ENCODE measurements at places on chromosomes 4 and X.
A peak's percentile ranks its signal among the peaks of the same experiment; 100 is the strongest.

DNA sequence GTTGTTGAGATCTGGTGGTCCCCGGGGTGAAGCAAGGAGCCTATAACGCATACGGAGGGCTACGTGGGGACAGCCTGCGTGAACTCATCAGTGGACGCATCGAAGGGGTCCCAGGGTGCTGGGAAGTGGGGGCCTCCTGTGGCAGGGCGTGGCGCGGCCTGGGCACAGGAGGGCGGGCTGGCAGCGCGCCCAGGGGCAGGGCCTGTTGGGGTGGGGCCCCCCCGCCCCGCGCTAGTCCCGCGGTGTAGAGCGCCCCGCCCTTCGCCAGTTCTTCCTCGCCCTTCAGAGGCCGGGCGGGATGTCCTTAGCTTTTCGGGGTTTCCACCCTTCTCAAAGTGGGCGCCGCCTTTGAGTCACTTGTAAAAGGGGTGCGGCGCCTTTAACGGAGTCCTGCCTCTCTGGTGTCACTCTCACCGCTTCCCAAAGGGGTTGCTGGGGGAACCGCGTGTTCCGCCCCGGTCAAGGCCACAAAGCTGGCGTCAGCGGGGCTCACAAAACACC is 632 bp downstream of the PLP2 start:
- peak; percentile 61 for DNase-seq

DNA sequence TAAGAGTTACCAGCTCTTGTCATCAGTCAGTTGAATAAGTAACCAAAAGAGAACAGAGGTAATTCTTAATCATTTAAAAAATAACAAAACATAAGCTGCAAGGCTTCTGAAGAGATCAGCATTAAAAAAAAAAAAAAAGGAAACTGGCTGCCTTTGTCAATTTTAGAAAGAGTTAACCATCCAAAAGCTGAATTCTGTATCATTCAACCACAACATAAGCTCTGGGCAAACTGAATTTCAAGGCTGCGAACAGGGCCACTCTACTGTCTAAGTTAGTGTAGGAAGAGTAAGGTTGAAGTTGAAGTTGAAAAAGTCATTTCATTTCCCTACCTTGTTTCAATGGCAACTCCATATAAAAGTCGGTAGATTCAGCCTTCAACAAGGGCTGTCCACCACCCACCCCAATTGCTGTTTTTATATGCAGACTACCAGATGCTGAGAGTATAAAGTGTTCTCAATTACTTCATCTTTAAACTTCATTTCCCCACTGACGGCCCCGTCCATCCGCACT is 1.1 kb upstream of the LIN54 start:
- no peak for DNase-seq

DNA sequence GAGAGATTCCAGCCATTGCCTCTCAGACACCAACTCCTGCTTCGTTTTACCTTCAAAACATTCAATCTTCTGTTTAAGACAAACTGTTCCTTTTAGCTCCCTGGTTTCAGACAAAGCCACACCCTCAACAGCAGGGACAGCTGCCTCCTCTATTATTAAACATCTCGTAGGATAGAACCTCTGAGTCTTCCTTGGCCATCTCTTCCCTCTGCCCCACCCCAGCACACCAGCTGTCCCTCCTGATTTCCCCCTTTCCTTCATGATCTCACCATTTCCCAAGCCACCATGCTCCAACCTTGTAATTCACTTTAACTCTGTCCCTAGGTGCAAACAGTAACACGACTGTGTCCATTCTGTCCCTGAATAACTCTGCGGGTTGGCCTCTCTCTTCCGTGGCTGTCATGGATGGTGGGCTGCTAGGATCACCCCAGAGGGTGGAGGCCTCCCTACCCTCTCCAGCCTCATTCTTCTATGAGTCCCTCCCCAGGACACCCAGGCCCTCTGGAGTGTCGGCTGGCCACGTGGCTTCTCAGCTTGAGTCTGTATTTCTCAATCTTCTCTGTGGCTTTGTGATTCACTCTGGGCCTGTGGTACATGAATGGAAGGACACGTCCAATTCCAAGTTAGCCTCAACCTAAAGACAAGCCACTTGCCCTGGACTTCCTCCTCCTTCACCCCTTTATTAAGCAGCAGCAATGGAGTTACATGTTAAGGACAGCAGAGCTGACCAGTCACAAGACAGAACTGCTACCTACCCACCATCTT is 349.9 kb downstream of the FBXW7 start:
- DNase-seq, result no peak

DNA sequence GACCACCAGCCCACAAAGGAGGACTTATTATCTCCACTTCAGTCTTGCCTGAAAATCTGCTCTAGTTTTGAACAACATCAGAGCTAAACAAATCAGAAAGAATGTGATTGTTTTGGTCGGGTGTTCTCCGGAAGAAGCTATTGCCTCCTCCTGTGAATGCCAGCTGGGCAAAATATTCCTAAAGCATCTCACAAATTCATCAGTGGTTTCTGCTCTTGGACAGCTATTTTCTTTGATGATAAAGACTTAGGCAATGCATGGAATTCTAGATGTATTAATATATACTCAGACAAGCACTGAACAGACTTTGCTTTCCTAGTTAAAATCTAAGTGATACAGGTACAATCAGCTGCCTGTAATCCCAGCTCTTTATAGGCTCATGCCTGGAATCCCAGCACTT is 71.8 kb downstream of the ASMT start:
- DNase-seq, result no peak

- DNase-seq, result no peak
Measured at GRCh38 chr4:165635951-165636350, 237.1 kb upstream of the TLL1 start.

- DNase-seq, result no peak
Measured at GRCh38 chr4:106312377-106312776, 3.6 kb downstream of the TBCK start.

DNA sequence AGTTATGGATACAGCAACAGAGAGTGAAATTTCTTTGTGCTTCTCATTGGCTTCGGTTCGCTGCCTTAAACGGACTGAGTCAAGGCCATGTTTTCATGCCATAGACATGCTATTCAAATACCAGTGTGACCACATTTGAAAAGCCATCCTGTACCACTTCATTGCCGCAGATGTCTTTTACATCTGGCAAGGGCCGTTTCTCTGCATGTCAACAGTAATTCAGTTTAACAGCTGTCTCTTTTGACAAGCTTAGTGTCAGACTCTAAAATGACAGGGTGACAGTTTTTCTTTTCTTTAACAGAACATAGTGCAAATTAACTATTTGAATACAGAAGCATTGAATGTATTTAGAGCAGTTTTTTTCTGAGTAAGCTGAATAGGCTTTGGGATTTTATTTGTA is 362.2 kb upstream of the POU3F4 start:
- no peak for DNase-seq

DNA sequence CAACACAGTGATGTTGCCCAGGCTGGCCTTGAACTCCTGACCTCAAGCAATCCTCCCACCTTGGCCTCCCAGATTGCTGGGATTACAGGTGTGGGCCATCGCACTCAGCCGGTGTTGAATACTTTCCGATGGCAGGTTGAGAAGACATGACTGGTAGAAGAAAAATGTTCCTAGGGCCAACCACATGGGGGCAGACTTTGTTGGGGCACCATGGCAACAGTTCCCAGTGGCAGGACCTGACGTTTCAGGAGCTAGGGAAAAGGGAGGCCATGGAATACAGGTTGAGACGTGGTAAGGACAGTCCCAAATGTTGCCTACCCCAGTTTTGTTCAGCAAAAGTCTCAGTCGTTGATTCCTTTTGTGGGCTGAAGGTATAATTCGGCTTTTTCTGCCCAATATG is 134.6 kb downstream of the ASMT start:
- no peak for DNase-seq

DNA sequence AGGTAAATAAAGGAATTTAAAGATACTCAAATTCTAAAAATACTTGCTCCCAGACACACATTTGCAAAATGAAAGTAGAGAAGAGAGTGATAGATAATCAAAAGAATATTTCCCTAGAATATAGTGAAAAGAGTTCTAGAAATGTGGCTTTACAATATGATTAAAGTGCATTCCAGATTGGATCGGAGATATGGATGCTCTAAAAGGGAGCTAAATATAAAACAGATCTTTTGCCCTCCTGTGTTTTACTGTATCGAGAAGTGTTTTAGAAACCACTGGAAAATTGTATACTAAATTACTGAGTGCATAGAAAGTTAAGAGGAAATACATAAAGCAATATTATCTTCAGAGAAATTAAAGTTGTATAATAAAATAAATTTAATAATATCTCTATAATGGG is 1392.0 kb downstream of the TECRL start:
- DNase-seq, result no peak

DNA sequence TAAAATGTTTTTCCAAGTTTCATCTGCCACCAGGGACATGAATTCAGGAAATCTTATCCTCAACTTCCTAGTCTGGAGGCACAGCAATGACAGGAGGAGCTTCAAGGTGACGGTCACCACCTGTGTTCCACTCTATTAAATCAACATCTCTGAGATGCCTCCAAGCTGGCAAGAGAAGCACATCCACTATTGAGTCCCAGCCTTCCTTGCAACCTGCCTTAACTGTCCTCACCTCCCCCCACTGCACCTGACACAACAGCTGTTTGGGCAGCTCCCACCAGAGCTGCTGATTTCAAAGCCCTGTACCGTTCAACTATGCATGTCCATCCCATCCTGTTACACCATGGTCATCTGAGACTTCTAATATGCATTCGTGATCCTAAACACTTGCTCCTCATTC is 123.4 kb downstream of the COL25A1 start:
- DNase-seq, result no peak

- DNase-seq, result no peak
Measured at GRCh38 chr4:16442296-16442695, 216.0 kb upstream of the TAPT1 start.

GRCh38 chrX:17758382-17758781 is 21.1 kb downstream of the SCML1 start:
- no peak for DNase-seq

- DNase-seq, result peak; percentile 69
Measured at GRCh38 chrX:22105231-22105630, 73.1 kb downstream of the PHEX start.

DNA sequence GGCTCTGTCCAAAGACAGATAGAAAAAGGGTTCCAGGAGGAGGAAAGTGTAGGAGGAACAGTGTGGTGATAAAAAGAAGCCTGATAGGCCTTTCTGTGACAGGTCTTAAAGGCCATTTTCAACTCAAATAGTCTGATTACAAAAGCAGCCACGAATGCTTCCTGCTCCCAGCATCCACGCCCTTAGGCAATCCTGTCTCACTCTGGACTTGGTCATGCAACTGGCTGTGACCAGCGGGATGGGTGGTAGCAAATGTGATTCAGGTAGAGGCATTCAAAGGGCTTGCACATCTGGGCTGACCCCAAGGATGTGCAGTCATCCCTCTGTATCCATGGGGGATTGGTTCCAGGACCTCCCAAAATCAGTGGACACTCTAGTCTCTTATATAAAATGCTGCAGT is 14.4 kb upstream of the SEPSECS start:
- DNase-seq, result no peak

- DNase-seq, result no peak
Measured at GRCh38 chr4:88130544-88131305, 27.7 kb downstream of the ABCG2 start.

- no peak for DNase-seq
Measured at GRCh38 chr4:71520850-71521249, 182.0 kb downstream of the SLC4A4 start.

GRCh38 chrX:72169008-72169728 is 12.4 kb upstream of the PIN4 start:
- DNase-seq, result no peak

- DNase-seq, result no peak
Measured at GRCh38 chr4:183106839-183107238, 7.8 kb downstream of the WWC2 start.

DNA sequence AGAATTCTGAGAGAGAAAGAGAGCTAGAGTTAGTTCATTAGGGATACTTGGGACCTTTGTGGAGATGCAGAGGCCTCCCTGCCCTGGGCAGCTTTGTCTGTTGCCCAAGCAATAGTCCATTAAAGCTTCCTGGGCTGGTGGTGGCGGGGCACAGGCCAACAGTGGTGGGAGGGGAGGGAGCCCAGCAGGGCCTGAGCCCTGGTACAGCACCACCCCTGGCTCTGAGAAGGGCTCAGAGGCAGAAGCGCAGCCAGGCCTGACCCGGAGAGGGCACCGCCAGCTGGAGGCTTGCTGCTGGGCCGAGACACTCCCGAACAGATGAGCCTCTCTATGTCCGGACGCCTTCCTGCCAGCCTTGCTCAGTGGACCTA is 65.3 kb downstream of the EFNB1 start:
- no peak for DNase-seq

- DNase-seq, result no peak
Measured at GRCh38 chr4:67765928-67766327, 11.7 kb upstream of the GNRHR start.

- no peak for DNase-seq
Measured at GRCh38 chrX:133056341-133056740, 40.6 kb downstream of the USP26 start.

DNA sequence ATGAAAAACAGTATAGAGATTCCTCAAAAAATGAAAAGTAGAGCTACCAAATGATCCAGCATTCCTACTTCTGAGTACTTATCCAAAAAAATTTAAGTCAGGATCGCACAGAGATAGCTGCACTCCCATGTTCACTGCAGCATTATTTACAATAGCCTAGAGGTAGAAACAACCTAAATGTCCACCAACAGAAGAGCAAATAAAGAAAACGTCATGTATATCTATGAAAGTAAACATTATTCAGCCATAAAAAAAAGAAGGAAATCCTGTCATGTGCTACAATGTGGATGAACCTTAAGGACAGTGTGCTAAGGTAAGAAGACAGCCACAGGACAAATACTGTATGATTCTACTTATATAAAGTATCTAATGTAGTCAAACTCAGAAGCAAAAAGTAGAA is 12.4 kb downstream of the THOC2 start:
- DNase-seq, result no peak

GRCh38 chrX:45591650-45592049 is 391.0 kb upstream of the DIPK2B start:
- no peak for DNase-seq

- DNase-seq, result no peak
Measured at GRCh38 chr4:27568236-27568951, 707.8 kb downstream of the STIM2 start.

DNA sequence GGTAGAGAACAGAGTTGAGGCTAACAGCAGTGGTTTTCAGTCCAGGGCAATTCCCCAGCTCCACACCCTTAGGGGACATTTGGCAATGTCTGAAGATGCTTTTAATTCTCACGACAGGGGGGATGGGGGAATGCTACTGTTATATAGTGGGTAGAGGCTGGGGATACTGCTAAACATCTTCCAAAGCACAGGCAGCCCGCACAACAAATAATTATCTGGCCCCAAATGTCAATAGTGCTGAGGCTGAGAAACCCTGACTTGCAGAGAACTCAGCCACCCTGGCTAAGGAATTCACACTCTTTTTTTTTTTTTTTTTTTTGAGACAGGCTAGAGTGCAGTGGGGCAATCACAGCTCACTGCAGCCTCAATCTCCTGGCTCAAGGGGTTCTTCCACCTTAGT is 60.6 kb downstream of the POLR2B start:
- no peak for DNase-seq

Measured in umbilical cord (tissue), 2 donors.